ENCODE measurements at places on chromosomes 3 and 15.
A peak's percentile ranks its signal among the peaks of the same experiment; 100 is the strongest.

DNA sequence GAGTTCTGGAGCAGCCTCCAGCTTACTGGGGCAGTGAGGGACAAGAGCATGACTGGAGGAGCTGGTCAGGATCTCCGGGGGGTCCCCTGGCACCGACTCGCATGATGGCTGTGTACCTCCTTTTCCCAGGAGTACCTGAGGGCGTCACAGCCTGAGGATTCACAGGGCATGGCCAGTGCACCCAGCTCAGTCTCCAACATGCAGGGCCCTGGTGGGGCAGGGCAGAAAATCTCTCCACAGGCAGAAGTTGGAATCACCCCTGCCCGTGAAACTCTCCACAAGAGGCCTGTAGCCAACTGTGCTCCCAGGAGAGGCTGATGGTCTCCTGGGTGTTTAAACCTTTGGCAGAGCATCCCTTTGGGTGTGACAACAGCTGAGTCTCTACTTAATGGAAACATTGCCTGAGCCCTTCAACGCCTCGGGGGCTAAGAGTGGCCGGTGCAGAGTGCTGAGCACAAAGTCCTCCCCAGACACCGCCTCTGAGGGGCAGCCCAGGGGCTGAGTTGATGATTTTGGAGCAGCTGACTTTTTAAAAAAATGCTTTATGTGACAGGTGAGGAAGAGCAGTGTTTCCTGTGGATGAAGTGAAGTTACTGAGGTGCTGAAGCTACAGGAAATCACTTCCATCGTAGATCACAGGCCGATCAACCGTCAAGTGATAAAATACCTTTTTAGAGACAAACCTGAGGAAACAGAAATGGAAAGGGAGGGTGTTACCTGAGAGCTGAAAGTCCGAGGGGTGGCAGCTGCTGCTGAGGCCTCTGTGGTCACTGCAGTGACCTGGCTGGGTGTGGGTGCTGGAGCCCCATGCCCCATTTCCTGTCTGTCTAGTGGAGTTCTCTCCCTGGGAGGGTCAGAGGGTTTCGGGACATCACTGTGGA, 21.9 kb upstream of the CXCR6 start:
- DNase-seq: no peak

DNA sequence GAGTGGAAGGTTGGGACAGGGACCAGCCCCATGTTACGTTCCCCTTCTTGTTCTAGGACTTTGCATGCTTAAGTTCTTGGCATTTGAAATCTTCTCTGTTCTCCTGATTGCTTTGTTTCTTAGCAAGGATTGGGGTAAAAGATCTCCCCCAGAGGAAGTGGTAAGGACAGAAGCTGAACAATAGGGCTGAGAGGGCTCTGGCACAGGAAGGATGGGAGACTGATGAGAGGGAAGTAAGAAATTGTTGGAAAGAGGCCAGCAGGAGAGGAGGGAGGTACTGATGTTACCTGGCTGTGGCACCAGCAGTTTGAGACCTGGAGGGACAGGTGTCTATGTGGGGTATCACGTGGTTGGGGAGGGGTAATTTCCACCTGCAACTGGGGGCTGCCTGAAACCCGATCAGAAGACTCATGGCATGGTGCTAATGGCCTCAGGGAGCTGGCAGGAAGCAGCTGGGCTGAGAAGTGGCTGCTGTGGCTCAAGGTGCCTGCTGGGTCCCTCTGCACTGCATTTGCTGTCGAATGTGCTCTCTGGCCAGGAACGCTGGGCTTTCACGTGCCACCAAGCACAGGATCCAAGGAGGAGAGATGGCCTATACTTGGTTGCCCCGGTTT, 108.4 kb downstream of the LSM3 start:
- DNase-seq: no peak

GRCh38 chr15:92797168-92798052, 102.7 kb upstream of the CHD2 start:
- DNase-seq: no peak

- DNase-seq: no peak
Observed at GRCh38 chr3:184481984-184482671, 79.5 kb upstream of the EPHB3 start.

DNA sequence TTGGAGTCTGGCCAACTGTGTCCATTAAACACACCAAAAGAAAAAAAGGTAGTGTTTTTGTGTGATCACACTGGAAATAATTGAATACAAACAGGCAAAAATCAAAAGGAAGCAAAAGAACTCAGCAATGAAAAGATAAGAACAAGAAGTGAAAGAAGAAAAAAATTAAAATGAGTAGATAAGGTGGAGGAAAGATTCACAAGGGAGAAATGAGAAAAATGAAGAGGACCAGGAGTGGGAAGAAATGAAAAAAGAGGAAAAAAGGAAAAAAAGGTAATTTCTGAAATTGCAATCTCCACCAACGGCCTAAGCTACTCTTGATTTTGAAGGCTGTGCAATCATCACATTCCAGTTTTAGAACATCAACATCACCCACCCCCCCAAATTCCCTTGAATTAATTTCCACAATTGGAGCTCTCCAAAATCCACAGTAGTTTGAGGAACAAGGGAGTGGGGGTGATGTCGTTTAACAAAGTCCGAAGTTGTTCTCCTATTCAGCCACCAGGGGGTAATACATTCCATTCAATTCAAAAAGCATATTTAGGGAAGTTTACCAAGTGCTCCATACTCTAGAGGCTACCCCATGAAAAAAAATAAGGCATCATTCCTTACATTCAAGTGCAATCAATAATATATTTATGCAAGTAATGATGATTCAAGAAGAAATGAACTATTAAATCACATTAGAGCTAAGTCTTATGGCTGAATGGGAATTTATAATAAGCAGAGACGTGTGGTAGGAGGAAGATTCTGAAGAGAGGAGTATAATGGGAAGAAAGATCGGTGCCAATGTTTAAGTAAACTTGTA, 37.4 kb downstream of the ZNF860 start:
- DNase-seq: no peak

- no peak for DNase-seq
Observed at GRCh38 chr3:111618945-111619344, 23.8 kb upstream of the ZBED2 start.

- no peak for DNase-seq
Observed at GRCh38 chr3:61723038-61723437, 161.7 kb downstream of the PTPRG start.

GRCh38 chr3:148366743-148367410, 330.8 kb upstream of the AGTR1 start:
- no peak for DNase-seq

DNA sequence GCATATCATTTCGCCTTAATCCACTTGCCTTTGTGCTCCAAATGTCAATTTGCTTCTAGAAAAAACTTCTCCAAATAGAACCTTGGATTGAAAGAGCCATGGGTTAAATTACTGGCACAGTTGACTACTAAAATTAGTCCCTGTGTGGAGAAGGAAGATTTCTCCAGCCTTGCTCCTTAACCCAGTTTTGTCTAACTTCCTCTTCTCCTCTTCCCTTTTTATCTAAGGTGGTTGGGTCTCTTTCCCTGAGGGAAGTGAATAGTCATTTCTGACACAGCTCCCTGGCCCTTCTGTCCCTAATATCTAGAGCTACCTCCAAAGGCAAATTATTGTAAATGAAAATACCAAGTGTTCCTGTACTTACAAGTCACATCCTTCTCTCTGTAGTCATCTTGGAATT, 527.9 kb upstream of the TBL1XR1 start:
- DNase-seq: no peak

- DNase-seq: no peak
Observed at GRCh38 chr15:57785959-57786358, 79.4 kb downstream of the POLR2M start.

- DNase-seq: no peak
Observed at GRCh38 chr15:25178835-25179672, 224.3 kb downstream of the SNRPN start.

GRCh38 chr3:150945226-150946032, 27.1 kb downstream of the CLRN1 start:
- DNase-seq: no peak

GRCh38 chr3:81302045-81302444, 459.4 kb downstream of the GBE1 start:
- peak; percentile 12 for DNase-seq

- no peak for DNase-seq
Observed at GRCh38 chr3:105260385-105260784, 106.3 kb upstream of the ALCAM start.

DNA sequence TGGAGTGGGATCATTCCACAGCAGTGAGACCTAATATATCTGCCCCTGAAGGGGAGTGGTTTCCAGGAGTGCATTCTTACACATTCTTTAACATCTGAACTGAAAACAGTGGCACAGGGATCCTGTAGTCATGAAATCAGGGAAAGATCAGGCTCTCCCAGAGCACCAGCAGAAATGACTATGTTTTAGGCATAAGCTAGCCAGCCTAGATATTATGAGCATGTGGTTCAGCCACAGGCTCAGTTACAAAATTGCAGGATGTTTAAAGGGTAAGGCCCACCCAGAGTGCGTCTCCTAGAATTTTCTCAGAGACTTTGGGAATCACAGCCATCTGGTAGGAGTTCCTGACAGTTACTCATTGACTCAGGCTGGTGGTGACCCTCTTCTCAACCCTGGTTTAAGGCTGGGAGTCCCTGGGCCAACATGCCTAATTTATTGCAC, 20.9 kb downstream of the FSTL1 start:
- no peak for DNase-seq

DNA sequence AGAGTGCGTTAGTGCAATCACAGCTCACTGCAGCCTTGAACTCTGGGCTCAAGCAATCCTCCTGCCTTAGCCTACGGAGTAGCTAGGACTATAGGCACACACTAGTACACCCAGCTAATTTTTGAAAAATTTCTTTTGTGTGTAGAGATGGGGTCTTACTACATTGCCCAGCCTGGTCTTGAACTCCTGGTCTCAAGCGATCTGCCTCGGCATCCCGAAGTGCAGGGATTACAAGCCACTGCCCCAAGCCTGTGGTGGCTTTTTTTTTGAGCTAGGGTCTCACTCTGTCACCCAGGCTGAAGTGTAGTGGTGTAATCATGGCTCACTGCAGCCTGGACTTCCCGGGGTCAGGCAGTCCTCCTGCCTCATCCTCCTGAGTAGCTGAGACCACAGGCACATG, 17.1 kb downstream of the PCCB start:
- no peak for DNase-seq

DNA sequence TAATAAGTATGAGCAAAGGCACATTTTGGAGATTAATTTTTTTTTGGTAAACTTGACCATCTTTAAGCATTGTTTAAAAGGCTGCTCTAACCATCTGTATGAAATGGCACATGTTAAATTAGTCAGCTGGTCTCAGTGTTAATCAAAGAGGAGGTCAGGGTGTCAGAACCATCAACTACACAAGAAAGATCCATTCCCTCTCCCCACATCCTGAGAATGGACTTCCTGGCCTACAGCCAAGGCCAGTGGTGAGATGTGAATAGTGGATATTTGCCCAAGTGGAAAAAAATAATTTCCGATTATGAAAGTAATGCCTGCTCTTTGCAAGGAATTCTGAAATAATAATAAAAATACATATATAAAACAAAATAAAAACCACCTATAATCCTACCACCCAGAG, 641.7 kb downstream of the NR2F2 start:
- DNase-seq: no peak

DNA sequence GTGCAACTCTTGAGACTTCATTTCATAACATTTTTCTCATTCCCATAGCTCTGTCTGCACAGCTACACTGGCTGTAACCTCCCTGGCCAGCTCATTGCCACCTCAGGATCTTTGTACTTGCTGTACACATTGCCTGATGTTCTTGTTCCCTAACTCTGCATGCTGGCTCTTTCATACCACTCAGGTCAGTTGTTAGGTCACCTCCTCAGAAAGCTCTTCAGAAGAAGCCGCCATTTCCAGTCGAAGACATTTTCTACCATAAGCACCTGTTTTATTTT, 176.2 kb downstream of the AKAP13 start:
- DNase-seq: no peak

- peak; percentile 61 for DNase-seq
Observed at GRCh38 chr3:115513416-115513800, 109.9 kb upstream of the GAP43 start.

GRCh38 chr3:195802795-195803194, 8.9 kb downstream of the MUC4 start:
- no peak for DNase-seq

- no peak for DNase-seq
Observed at GRCh38 chr3:5165698-5166097, 21.8 kb upstream of the EDEM1 start.

DNA sequence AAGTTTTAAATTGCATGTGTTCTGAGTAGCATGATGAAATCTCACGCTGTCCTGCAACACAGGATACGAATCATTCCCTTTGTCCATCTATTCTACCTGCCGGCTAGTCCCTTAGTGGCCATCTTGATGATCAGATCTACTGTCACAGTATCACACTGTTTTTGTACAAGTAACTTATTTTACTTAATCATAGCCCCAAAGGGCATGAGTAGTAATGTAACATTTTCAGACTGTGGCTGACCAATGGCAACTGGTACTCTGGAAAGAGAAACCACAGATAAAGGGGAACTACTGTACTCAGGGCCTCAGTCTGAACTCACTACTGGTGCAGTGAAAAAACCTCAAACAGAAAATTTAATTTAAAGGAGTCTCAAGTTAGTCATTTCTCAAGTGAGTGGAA, 127.3 kb upstream of the MRPL3 start:
- DNase-seq: no peak

- no peak for DNase-seq
Observed at GRCh38 chr15:74626752-74627692, 11.4 kb downstream of the CLK3 start.

GRCh38 chr3:174951034-174951433, 91.9 kb downstream of the NAALADL2 start:
- no peak for DNase-seq

- no peak for DNase-seq
Observed at GRCh38 chr3:151445273-151446001, 15.4 kb downstream of the IGSF10 start.

DNA sequence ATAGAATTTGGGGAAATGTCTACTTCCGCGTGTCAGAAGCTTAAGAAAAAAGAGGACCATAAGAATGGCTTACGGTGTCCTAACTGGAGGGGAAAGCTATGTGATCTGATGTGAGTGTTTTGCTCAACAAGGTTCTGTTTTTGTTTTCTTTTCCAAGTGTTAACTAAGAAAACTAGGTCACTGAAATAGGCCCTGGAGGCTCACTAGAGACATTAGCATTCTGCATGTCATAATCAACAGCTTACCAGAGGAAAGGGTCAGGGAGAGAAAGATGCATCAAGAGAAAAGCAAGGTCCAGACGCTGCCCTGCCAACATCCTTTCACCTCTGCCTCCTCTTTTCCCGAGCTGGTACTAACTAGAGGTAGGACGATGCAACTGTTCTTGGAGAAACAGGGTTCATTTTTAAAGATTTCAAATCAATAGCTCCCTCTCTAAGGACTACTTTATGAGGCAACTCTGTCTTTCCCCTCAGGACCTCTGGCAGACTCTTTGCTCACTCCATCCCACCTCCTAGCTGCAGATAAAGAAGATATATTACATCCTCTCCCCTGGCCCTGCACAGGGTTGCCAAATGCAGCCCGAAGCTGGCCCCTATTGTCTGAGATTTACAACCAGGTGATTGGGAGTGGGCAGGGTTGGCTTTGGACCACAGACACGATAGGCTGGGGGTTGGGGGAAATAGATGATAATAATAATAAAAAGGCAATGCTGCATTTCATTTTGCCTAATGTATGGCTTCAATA, 209.9 kb upstream of the SLC2A2 start:
- no peak for DNase-seq

- no peak for DNase-seq
Observed at GRCh38 chr15:96042734-96043224, 287.7 kb upstream of the NR2F2 start.
